Aorta (tissue), 5 donors: ENCODE measurements at places on chromosomes 2 and 18. TPM values are rescaled to one million over a fixed set of nuclear protein-coding genes. Genes with fewer than 3 reads are reported as not detected.

The EPAS1 gene
- 954 TPM for total RNA-seq

The IFIH1 gene
- total RNA-seq: 16.3 TPM

The SPP2 gene
- total RNA-seq: not detected

The PDE1A gene
- total RNA-seq: 17.1 TPM

The CPS1 gene
- 5.1 TPM for total RNA-seq

The TMEM87B gene
- total RNA-seq: 28.3 TPM

The RNF144A gene
- total RNA-seq: 27.6 TPM

The GFPT1 gene
- total RNA-seq: 95.9 TPM

The POTEJ gene
- total RNA-seq: not detected

The REG1B gene
- total RNA-seq: 4.9 TPM

The CYBRD1 gene
- 396 TPM for total RNA-seq

The KRTCAP3 gene
- 2.4 TPM for total RNA-seq

The CD207 gene
- not detected for total RNA-seq

GRCh38 chr2:216838151-216838550 is 21.7 kb downstream of the TNP1 start:
- H3K4me3 ChIP-seq: no peak overlapping the region
- no peaks in the 10 kb centered on the region for H3K27me3 ChIP-seq
- H3K4me1 ChIP-seq: peaks cover 4% of the 10 kb centered on the region
- no peaks in the 10 kb centered on the region for H3K36me3 ChIP-seq

DNA sequence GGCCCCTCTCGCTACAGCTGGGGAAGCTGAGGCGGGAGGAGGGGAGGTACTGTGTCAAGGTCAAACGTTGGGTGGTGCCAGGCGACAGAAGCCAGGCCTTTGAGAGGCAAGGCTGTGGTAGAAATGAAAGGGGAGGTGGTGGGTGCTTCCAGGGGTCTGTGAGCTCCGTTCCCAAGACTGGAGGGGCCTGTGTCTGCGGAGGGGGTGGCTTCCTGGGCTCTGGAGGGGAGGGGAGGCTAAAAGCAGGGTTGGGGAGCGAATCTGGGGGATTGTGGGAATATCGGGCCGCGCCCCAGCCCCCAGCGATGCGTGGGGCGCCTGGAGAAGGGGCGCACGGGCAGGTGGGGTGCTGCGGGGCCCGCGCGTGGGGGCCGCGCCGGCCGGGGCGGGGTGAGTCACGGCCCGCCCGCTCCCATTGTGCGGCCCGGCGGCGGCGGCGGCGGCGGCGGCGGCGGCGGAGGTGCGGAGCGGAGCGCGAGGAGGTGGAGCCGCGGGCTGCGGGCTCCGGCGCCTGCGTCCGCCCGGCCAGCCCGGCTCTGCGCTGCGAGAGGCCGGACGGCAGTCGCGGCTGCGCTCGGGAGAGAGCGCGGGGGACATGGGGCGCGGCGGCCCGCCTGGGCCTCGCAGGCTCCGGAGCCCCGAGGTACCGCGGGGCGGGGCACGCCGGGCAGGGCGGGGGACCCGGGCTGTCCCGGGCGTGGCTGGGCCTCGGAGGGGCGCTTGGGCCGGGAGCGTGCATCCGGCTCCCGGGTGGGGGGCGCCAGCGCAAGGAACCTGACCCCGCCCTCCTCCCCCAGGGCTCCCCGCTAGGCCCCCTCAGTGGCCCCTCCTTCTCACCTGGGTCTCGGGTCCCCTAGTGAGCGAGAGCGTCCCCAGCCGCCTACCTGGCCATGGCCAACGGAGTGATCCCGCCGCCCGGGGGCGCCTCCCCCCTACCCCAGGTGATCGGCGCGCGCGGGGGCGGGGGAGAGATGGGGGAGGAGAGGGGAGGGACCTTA is at the start of gene SLC4A3:
TSS of gene SLC4A3 (plus strand) at position 528 of the 998 bp plus-strand sequence. CDS start at position 891, 363 bp downstream.
- peak within 1 kb of the TSS; percentile 5 for H3K4me3 ChIP-seq
- H3K27me3 ChIP-seq: no peaks in the 10 kb centered on the region
- DNase-seq: peak; percentile 76
- H3K27ac ChIP-seq: no peak within 1 kb of the TSS
- H3K36me3 ChIP-seq: no peaks in the 10 kb centered on the region
- no peaks in the 10 kb centered on the region for H3K4me1 ChIP-seq

GRCh38 chr2:108388045-108388444 is 10.3 kb downstream of the SULT1C4 start:
- no peak for DNase-seq
- H3K27ac ChIP-seq: no peak overlapping the region
- no peak overlapping the region for H3K4me3 ChIP-seq
- no peaks in the 10 kb centered on the region for H3K36me3 ChIP-seq
- H3K4me1 ChIP-seq: no peaks in the 10 kb centered on the region

DNA sequence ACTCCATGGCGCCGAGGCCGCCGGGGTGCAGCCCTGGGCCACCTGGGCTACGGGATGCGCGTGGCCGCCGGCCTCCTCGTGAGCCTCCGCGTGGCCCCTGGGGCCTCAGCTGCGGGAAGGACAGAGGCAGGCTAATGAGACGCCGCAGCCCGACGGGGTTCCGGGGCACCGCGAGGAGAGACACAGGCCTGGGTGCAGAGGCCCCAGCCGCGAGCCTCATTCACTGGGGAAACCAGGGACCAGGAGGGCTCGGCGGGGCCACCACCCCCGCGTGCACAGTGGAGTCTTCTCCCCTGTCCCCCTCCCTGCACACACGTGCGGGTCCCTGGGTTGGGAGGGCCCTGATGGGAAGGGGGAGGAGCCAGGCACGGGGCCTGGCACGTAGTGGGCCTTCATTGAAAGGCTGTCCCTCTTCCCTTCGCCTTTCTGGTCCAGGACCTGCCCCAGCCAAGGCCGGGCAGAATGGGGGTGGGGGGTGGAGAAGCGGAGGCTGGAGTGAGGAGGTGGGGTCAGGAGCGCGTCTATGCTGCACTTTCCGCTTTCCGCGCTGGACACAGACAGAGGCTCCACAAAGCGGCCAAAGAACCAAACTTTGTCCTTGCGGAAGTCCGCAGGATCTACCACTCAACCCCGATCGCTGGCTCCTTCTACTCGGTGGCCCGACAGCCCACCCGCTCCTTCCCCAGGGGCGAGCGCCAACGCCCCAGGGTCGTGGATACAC is 9.1 kb downstream of the ALPP start:
- no peaks in the 10 kb centered on the region for H3K36me3 ChIP-seq
- DNase-seq: peak; percentile 18
- H3K4me1 ChIP-seq: no peaks in the 10 kb centered on the region
- no peak overlapping the region for H3K4me3 ChIP-seq

DNA sequence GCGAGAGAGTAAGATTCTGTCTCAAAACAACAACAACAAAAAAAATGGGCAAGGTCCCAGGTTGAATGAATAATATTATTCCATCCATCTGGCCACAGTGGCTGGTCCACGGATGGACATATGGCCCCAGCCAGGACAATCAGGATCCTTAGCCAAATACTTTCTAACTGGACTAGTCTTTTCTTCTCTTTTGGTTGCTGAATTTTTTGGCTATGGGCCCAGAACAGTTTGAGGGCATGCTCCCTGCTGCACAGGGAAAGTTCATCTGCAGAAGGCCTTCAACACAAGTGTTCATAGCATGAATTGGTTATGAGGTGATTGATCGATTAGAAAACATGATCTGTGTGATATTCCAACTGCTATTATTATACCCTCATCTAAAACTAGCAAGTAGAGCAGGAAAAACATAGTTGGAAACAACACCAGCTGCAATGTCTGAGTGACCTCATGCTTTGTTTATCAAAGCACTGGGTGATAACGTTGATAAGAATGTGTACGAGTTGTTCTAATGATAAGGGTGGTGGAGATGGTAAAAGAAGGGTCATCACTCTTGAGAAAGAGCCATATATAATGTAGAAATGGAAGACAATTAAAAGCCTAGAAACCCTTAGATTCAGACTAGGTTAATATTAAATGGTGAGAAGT is 47.8 kb upstream of the RNF103 start:
- no peaks in the 10 kb centered on the region for H3K27me3 ChIP-seq
- no peak overlapping the region for H3K27ac ChIP-seq
- H3K4me1 ChIP-seq: no peaks in the 10 kb centered on the region
- no peak for DNase-seq

- no peak overlapping the region for H3K4me3 ChIP-seq
- no peaks in the 10 kb centered on the region for H3K36me3 ChIP-seq
- no peaks in the 10 kb centered on the region for H3K27me3 ChIP-seq
- H3K4me1 ChIP-seq: no peaks in the 10 kb centered on the region
- H3K27ac ChIP-seq: no peak overlapping the region
- DNase-seq: no peak
These were observed 126.3 kb downstream of the ALPK2 start for GRCh38 chr18:58502628-58503027.

DNA sequence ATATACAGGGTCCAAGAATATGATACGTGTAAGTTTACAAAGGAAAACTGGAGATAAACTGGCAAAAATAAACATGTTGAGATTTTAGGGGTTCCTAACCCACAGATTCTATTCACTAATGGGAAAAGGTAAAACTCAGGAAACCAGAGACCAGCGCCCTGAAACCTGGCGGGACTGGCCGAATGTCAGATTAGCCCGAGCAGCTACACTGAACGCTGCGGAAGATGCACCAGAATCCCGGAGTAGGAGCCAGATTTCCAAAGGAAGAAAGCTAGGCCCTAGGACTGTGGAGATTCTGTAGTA is 679 bp upstream of the WDR75 start:
- H3K4me3 ChIP-seq: peak overlapping the region; percentile 82
- peaks cover 10% of the 10 kb centered on the region for H3K4me1 ChIP-seq
- H3K36me3 ChIP-seq: no peaks in the 10 kb centered on the region
- peak; percentile 50 for DNase-seq
- H3K27ac ChIP-seq: peak overlapping the region; percentile 96
- no peaks in the 10 kb centered on the region for H3K27me3 ChIP-seq

DNA sequence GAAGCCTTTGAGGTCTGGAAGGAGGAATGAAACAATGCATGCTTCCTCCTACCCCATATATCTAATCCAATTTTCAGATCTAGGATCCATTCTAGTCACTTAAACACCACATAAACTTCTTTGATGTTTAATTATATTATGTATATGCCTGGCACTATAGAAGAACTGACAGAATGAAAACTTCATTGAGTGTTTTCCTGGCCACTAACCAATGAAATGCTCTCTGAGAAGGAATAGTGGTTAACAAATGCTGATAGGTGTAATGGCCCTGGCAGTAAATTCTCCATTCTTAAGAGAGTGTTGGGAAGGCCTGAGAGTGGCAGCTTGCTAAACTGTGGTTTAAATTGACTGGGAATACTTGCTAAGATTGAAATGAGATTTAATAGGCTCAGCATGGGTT is 710.0 kb downstream of the LRRTM4 start:
- no peaks in the 10 kb centered on the region for H3K36me3 ChIP-seq
- no peak for DNase-seq
- H3K27me3 ChIP-seq: no peaks in the 10 kb centered on the region
- no peak overlapping the region for H3K4me3 ChIP-seq
- no peak overlapping the region for H3K27ac ChIP-seq

GRCh38 chr2:176746411-176746810 is 466.2 kb upstream of the HNRNPA3 start:
- no peak overlapping the region for H3K27ac ChIP-seq
- H3K27me3 ChIP-seq: peaks cover 2% of the 10 kb centered on the region

- H3K36me3 ChIP-seq: no peaks in the 10 kb centered on the region
- no peak for DNase-seq
- peak overlapping the region; percentile 55 for H3K27ac ChIP-seq
- peaks cover 4% of the 10 kb centered on the region for H3K4me1 ChIP-seq
- no peak overlapping the region for H3K4me3 ChIP-seq
These were observed 6.0 kb downstream of the IGFBP5 start for GRCh38 chr2:216689397-216689796.

DNA sequence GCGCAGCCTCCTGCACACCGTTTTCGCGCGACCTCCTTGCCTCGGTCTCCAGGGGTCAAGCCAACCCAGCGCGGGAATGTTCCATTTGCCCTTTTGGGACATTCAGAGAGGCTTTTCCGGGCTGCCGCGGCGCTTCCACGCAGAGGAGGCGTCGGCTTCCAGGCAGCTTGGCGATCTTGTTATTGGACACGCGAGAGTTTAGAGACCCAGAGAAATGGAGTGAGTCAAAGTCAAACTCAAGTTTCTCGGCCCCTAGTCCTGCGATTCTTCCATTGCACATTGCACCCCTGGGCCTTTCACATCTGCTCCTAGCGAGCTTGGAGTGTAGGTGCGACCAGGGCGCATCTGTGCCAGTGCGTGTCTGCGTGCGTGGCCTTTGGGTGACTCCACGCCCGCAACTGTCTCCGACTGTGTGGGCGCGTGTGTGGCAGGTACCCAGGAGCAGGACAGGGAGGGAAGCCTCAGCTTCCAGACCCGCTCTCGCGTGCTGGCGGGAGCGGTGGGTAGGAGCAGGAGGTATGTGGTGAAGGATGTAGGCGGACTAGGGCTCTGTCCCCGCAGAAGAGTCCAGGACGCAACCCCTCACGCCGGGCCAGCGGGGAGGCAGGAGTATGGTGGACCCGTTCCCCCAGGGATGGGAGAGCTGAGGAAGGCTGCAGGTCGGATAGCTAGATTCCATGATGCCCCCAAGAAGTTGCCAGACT is 13.5 kb downstream of the SIX3 start:
- no peaks in the 10 kb centered on the region for H3K36me3 ChIP-seq
- no peak for DNase-seq
- no peaks in the 10 kb centered on the region for H3K27me3 ChIP-seq
- H3K4me1 ChIP-seq: no peaks in the 10 kb centered on the region
- no peak overlapping the region for H3K4me3 ChIP-seq

DNA sequence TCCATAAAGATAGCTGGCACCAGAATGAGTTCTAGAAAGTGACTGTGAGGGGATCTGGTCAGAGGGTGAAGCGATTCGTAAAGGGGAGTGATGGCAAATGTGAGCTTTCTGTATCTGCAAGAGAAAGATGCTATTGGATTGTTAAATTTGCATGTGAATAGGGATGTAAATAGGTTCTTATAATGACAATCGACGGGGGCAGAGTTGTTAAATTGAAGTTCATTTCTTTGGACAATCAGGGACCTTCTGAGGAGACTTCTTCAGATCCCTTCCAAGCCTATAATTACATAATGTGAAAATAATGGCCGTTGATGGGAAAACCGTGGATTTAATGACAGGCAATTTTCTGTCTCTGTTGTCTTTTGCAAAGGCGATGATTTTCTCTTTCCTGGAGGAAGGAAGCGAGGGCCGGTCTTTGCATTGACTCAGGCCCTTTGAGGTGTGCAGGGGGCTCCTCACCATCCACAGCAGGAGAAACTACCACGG is 52.2 kb upstream of the TMEM18 start:
- H3K4me3 ChIP-seq: no peak overlapping the region
- H3K36me3 ChIP-seq: no peaks in the 10 kb centered on the region
- no peak for DNase-seq
- H3K4me1 ChIP-seq: no peaks in the 10 kb centered on the region
- no peaks in the 10 kb centered on the region for H3K27me3 ChIP-seq
- H3K27ac ChIP-seq: no peak overlapping the region

DNA sequence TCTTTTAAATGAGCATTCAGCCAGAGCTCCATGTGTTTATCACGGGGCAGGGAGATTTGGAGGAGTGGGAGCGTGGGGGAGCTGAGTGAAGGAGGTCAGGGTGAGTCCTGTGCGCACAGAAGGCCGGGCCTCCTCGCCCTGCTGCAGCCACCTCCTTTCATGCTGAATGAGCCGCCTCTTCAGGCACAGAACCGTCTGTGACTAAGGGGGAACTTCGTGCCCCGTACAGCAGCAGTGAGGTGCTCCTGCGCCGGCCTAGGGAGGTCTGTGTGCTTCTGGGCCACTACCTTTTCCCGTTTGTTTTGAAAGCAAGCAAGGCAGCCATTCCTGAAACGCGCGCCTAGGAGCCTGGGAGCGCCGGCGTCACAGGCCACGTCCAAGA is 27.1 kb upstream of the ZNF516 start:
- no peak for DNase-seq
- H3K27me3 ChIP-seq: no peaks in the 10 kb centered on the region
- H3K27ac ChIP-seq: no peak overlapping the region
- no peaks in the 10 kb centered on the region for H3K36me3 ChIP-seq
- no peaks in the 10 kb centered on the region for H3K4me1 ChIP-seq
